Stimulated activated CD8-positive, alpha-beta memory T cell treated with anti-CD3 and anti-CD28 coated beads, Interleukin-2, amount 100 ng/mL, for 1 hour (primary cell): ENCODE measurements at places on chromosomes 5 and 9.
A peak's percentile ranks its signal among the peaks of the same experiment; 100 is the strongest.

DNA sequence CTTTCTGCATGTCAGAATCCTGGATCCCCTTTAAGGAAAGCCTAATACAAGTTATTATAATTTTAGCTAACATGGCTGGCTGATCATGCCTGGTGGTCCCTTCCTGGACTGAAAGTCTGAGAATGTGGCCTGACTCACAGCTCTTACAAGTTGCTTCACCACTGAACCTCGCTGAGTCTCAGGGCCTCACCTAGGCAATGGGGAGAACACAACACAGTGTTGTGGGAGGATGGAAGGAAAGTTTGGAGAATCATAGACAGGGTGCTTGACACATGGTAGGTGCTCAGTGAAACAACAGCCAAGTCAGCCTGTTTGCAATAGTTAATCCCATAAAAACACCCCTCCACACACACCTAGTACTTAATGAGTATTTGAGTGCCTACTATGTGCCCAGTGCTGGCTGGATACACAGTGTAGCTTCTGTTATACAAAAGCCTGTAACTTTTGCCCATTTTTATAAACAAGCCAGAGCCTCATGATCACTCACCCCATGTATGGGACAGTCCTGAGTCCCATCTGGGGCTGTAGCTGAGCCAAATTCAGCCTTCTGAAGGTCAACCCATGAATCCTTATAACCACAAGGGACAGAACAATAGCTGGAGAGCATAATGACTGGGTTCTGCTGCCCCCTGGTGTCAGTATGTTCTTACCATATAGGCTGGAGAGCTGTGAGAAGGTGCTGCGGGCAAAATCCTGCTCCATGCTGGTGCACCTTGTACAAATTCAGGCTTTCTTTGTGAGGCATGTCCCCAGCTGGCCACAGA, 3.9 kb downstream of the ACSL6 start:
- peak; percentile 61 for DNase-seq

GRCh38 chr5:7347377-7347776, 48.6 kb upstream of the ADCY2 start:
- no peak for DNase-seq

- DNase-seq, result no peak
These were observed 51.1 kb downstream of the CCDC192 start for GRCh38 chr5:127754259-127754658.

- DNase-seq, result no peak
These were observed 116.6 kb upstream of the IL6ST start for GRCh38 chr5:56111404-56111781.

GRCh38 chr5:31983851-31984250, 190.3 kb downstream of the GOLPH3 start:
- no peak for DNase-seq

DNA sequence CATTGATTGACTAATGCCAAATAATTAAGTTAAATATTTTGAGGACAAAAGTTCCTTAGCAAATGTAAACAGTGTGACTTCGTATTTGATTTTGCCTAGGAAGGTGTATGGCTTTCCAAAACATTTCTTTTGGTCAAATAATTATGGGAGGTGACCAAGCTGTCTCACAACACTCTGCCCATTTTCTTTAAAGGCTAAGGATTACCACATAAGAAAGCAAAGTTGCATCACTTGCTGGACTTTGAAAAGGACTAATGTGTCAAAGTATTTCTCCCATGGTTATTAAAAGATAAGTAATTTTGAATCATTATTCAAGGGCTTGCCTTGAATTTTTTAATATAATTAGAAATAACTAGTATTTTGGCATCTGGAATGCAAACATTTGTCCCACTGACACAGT, 74.7 kb downstream of the HAPLN1 start:
- DNase-seq, result no peak

DNA sequence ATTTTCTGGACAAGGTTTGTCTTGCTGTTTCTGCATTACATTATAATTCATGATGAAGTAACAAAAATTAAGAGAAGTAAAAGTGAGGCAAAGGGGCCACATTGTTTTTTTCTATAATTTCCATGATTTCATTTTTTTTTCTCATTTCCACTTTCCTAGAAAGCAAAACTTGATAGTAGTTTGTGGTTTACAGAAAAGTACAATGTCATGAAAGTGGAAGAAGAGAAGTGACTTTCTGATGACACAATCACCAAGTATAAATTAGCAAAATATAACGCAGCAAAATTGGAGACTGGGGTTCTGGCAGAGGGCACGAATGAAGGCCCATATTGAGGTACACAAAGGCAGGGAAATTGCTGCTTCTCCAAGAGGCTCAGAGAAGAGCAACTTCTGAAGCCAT, 5.0 kb upstream of the IFNA14 start:
- no peak for DNase-seq

DNA sequence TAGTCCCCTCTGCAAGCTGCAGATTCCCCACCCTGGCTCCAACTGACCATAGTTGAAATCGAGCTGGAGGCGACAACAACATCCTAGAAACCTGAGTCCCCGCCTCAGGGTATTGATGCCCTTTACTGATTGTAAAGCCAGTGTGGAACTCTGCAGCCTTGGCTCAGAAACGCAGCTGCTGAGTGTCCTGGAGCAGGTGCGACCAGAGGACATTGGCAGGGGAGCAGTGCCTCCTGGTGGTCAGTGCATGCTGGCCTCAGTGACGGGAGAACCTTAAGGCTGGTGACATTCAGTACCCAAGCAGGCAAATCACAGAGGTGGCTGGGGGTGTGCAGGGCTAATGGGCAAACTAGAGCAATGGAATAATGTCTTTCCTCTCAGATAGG, 20.4 kb upstream of the ZNF354B start:
- DNase-seq, result no peak

DNA sequence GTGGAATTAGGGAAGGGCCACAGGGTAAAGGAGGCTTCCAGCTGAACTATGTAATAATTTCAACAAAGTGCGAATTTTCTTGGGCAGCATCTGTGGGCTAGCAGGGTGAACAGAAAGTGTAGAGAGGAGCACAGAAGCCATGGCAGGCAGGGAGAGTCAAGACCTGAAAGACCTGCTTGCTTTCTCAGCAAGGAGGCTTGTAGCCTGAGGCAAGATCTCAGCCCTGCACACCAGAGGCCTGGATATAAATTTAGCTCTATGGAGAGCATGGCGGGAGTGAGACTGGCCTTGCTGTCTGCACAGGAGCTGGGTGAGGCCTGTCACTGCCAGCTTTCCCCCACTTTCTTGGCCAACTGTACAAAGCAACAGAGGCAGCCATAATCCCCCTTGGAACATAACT, 32.1 kb upstream of the SH3TC2 start:
- no peak for DNase-seq
